Urinary bladder (tissue), 4 donors: ENCODE measurements at places on chromosomes 1 and 21. TPM values are rescaled to one million over a fixed set of nuclear protein-coding genes. Genes with fewer than 3 reads are reported as not detected.

Gene LSS
- 19.3 TPM for total RNA-seq

Gene TCEA3
- total RNA-seq = 44.8 TPM

Gene SESN2
- 3.1 TPM for total RNA-seq

Gene SPRR4
- not detected for total RNA-seq

Gene C1orf141
- not detected for total RNA-seq

Gene TEDDM1
- not detected for total RNA-seq

Gene MMP23B
- total RNA-seq = 45.6 TPM

Gene GPR3
- 0.16 TPM for total RNA-seq

Gene LCE1B
- total RNA-seq = not detected

Gene FCGR2B
- total RNA-seq = 3.4 TPM

Gene HSD17B7
- total RNA-seq = 26.4 TPM

Gene OR6K3
- total RNA-seq = not detected

Gene NID1
- 158 TPM for total RNA-seq

Gene A3GALT2
- not detected for total RNA-seq

Gene RHBDL2
- 6.3 TPM for total RNA-seq

Gene CHI3L1
- 0.53 TPM for total RNA-seq

Gene PDZK1
- total RNA-seq = 0.37 TPM

Gene CLDN14
- total RNA-seq = 0.16 TPM

Gene MEF2D
- total RNA-seq = 10.0 TPM

Gene FNBP1L
- 71.4 TPM for total RNA-seq

Gene FCGR3B
- 1.2 TPM for total RNA-seq

Gene CLDN8
- total RNA-seq = 1.6 TPM

Gene MSH4
- 0.90 TPM for total RNA-seq

Gene GJA4
- 15.6 TPM for total RNA-seq
